ENCODE measurements at places on chromosomes 2 and 18.

- no peak for DNase-seq
Measured at GRCh38 chr18:58387716-58388115, 241.2 kb downstream of the ALPK2 start.

GRCh38 chr2:16828828-16829160, 163.2 kb upstream of the CYRIA start:
- DNase-seq, result no peak

GRCh38 chr2:168130346-168130745, 117.0 kb downstream of the STK39 start:
- no peak for DNase-seq

- DNase-seq, result no peak
Measured at GRCh38 chr2:39431592-39432316, 5.3 kb downstream of the MAP4K3 start.

DNA sequence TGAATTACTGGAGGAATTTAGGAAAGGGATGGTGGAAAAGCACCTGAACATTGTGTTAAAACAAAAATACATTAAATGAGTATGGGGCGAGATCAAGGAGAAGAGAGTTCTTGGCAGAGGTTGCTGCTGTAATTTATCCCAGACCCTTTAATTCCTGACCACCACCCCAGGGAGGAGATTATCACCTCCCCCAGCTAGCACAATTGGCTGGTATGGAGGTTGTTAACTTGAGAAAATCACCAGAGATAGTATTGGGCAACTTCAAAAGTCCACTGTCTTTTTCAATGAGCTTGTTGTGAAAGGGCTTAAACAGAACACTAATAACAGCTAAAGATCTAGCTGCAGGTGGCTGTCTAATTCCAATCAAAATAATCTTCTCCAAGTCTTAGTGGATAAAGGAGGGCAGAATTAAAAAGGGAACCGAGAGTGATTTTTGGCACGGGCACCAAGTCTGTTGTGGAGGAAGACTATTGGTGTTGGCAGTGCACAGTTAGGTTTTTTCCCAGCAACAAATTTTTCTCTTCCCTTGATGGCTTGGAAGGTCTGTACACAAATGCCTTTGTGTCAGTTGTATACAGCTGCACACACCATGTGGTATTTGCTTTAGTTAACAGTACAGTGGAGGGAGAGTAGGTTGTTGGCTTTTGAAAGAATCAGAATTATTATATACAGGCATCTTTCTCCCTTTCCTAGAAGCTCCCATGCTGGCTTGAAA, 289.5 kb downstream of the SLC4A3 start:
- no peak for DNase-seq

- DNase-seq, result no peak
Measured at GRCh38 chr2:71530211-71530610, 76.8 kb downstream of the DYSF start.

- no peak for DNase-seq
Measured at GRCh38 chr2:155733091-155733853, 599.2 kb downstream of the NR4A2 start.
